ENCODE measurements at places on chromosomes 5 and 9. TPM values are rescaled to one million over a fixed set of nuclear protein-coding genes. Genes with fewer than 3 reads are reported as not detected.

ZNF300 gene
- total RNA-seq = 4.8 TPM

- no peak for DNase-seq
- H3K4me3 ChIP-seq = no peak overlapping the region
- no peaks in the 10 kb centered on the region for H3K4me1 ChIP-seq
- H3K27me3 ChIP-seq = no peaks in the 10 kb centered on the region
- no peaks in the 10 kb centered on the region for H3K36me3 ChIP-seq
Observed at GRCh38 chr5:100970646-100971255, 67.7 kb upstream of the ST8SIA4 start.

DNA sequence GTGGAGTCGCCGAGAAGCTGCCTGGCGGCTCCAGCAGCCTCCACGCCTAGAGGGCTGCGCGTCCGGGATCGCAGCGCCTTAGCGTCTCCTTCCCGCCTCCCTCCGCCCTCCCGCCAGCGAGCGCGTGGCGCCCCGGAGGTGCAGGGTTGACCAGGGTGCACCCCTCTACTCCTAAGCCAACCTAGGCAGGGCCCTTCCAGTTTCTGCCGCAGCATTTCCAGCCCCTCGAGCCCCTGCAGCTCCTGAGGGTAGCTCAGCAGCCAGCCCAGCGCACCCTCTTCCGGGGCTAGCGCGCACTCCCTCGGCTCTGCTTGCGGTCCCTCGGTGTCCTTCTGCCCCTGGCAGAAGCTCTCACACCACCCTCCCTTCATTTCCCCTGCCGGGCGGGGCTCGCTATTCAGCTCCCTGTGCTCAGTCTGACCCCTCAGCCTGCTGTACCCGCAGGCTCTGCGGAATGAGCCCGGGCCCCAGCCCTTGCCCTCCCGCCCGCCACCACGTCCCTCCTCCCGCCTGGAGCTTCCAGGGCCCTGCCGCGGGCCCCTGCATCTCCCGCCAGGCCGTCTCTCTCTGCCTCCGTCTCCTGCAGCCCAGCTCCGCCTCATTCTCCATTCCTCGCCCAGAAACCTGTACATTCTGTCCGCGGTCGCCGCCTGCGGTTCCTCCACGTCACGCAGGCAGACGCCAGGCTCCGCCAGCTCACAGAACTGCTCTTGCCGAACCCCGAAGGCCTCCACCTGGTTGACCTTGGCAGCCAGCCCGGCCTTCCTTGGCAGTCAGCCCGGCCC lies 61.8 kb downstream of the SPATA31C2 start:
- H3K4me3 ChIP-seq = peak overlapping the region; percentile 77
- H3K27ac ChIP-seq = no peak overlapping the region
- H3K36me3 ChIP-seq = no peaks in the 10 kb centered on the region
- H3K27me3 ChIP-seq = peaks cover 48% of the 10 kb centered on the region

- H3K4me3 ChIP-seq = no peak overlapping the region
- no peak overlapping the region for H3K27ac ChIP-seq
- no peaks in the 10 kb centered on the region for H3K36me3 ChIP-seq
- DNase-seq = no peak
Observed at GRCh38 chr5:30405821-30406220, 787.7 kb upstream of the CDH6 start.

GRCh38 chr5:136730426-136730825 lies 365.1 kb upstream of the TRPC7 start:
- no peak for DNase-seq
- no peak overlapping the region for H3K4me3 ChIP-seq

FCN2 gene
- total RNA-seq = not detected

- no peak for DNase-seq
- H3K27ac ChIP-seq = no peak overlapping the region
- H3K4me3 ChIP-seq = no peak overlapping the region
- peaks cover 4% of the 10 kb centered on the region for H3K27me3 ChIP-seq
Observed at GRCh38 chr5:33755231-33755630, 136.6 kb downstream of the ADAMTS12 start.

DDX31 gene
- 25.1 TPM for total RNA-seq

CER1 gene
- not detected for total RNA-seq

CAMK2A gene
- not detected for total RNA-seq

PCDHB12 gene
- total RNA-seq = not detected

GRCh38 chr5:10446490-10446889 lies 4.8 kb downstream of the ROPN1L start:
- DNase-seq = no peak
- peaks cover 53% of the 10 kb centered on the region for H3K4me1 ChIP-seq
- H3K27me3 ChIP-seq = no peaks in the 10 kb centered on the region
- no peak overlapping the region for H3K4me3 ChIP-seq

NIM1K gene
- 0.26 TPM for total RNA-seq

HMCN2 gene
- not detected for total RNA-seq

DNA sequence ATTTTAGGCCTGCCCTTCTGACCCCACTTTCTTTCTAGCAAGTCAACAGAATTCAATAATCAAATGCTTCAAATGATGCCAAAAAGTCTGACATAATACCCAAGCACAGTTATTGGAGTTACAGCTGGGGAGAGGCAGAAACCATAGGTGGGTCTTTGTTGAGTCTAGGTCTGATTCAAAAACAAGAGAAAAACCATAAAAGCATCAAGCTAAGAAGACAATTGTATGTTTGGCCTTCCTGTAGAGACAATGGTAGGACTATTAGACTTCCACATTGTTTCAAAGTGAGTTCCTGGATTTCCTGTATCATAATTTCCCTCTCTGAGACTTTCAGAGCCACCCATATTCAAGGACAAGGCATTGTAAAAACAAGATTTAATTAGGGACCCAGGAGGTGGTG lies 16.8 kb upstream of the CCDC192 start:
- DNase-seq = no peak
- no peaks in the 10 kb centered on the region for H3K4me1 ChIP-seq
- H3K27me3 ChIP-seq = peaks cover 2% of the 10 kb centered on the region

- no peak overlapping the region for H3K4me3 ChIP-seq
- no peaks in the 10 kb centered on the region for H3K36me3 ChIP-seq
- peaks cover 19% of the 10 kb centered on the region for H3K27me3 ChIP-seq
- no peak overlapping the region for H3K27ac ChIP-seq
- DNase-seq = no peak
Observed at GRCh38 chr9:71592400-71592799, 175.9 kb downstream of the CEMIP2 start.

GRCh38 chr5:54669845-54670244 lies 152.3 kb downstream of the SNX18 start:
- peaks cover 7% of the 10 kb centered on the region for H3K36me3 ChIP-seq
- H3K27me3 ChIP-seq = no peaks in the 10 kb centered on the region
- DNase-seq = no peak
- H3K4me1 ChIP-seq = peaks cover 46% of the 10 kb centered on the region

CMYA5 gene
- total RNA-seq = 0.31 TPM
